ENCODE measurements at places on chromosomes 16 and 17.

DNA sequence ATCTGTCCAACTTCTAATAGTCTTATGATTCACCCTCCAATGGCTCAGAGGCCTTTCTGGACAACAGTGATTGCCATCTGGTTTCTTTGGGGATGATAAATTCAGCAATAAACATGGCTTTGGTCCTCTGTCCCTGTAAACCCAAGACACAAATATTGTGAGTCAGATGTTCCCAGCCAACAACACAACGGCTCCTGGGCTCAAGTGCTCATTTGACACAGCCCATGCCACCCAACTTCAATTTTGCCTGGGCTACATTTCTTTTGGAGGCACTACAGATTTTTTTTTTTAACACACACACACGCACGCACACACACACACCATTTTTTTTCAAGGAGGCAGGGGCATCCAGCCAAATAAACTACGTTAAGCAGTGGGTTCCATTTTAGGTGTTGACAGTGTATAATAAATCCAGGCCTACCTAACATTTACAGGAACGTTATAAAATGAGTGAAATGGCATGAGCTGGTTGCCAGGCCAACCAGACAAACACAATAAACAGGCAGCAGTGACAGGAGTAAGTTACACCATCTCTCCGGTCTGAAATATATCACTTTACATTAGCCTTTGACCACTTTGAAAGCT, 939.9 kb upstream of the SOX9 start:
- peak; percentile 15 for DNase-seq

GRCh38 chr17:49969795-49970389, 902 bp downstream of the DLX4 start:
- no peak for DNase-seq

DNA sequence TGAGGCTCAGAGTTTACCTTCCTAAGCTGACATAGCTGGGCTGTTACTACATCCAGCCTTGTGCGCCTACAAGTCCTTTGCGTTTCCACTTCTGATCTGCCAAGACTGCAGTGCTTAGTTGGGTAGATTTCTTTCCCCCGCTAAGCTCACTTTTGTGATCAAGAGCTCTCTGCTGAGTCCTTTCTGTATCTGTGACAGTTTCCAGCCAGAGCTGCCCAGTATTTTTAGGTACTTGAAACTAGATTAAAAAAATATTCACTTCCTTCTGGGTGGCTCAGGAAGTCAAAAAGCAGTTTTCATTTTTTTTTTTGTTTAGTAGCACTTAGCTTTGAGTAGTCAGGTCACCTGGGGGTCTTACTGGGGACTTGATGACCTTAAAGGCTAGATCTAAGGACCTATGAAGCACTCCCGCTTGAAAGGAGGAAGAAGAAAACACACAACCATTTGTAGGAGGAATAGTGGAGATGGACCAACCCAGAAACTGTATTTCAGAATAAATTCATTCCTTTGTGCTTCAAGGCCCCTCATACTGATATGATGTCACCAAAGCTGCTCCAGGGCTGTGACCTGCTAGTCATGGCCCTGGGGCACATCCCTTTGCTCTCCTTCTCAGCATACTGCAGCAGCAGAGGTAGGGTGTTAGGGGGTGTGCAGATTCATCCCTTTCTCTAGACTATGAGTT, 75.6 kb upstream of the HNF1B start:
- DNase-seq: no peak

GRCh38 chr17:80986816-80987475, 4.7 kb upstream of the CHMP6 start:
- no peak for DNase-seq

- no peak for DNase-seq
These were observed 37.2 kb upstream of the TBX2 start for GRCh38 chr17:61362396-61362795.

GRCh38 chr17:1055751-1056645, 59.1 kb downstream of the TIMM22 start:
- DNase-seq: no peak

DNA sequence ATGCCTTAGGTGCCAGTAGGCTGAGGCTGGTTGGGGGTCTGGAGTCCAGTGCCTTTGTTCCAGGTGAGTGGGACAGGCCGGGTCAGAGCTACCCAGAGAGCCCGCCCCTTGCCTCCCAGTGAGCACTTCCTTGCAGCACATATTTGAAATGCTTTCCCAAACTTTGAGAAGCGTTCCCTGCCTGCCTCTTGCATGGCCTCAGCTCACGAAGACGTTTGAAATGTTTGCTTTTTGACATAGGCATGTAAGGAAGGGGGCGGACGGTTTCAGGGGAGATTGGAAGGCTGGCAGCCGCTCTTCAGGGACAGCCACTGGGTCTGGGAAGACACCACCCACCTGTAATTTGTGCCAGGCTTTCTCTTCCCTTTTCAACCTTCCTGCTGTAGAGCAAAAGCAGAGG, 5.1 kb upstream of the FOXL1 start:
- no peak for DNase-seq

DNA sequence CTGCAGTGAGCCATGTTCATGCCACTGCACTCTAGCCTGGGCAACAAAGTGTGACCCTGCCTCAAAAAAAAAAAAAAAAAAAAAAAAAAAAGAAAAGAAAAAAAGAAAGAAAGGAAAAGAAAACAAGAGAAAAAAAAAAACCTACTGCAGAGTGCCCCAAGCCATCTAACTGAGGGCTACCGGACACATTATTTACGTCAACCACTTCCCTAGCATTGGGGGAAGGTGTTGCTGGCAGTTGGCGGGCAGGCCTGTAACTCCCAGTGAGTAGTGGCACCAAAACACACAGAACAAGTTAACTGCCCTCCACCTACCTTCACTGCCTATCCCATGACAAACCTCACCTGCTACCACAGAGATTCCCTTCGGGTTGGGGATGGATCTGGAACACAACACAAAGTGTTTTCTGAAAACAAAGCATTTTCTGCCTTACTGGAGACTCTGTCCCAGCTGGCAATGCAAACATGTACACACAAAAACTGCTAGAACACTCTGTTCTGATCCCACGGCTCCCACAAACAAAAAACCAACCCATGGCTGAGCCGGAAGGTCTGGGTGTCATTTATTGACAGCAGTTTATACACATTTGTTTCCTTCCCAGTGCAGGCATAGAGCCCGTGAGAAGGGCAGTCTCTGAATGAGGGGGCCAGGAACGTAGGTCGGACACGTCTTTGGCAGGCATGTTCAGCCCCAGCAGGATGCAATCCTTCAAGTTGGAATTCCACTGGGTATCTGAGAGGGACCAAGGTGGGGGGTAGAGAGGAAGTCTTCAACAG, 11.0 kb downstream of the PHB1 start:
- DNase-seq: no peak

DNA sequence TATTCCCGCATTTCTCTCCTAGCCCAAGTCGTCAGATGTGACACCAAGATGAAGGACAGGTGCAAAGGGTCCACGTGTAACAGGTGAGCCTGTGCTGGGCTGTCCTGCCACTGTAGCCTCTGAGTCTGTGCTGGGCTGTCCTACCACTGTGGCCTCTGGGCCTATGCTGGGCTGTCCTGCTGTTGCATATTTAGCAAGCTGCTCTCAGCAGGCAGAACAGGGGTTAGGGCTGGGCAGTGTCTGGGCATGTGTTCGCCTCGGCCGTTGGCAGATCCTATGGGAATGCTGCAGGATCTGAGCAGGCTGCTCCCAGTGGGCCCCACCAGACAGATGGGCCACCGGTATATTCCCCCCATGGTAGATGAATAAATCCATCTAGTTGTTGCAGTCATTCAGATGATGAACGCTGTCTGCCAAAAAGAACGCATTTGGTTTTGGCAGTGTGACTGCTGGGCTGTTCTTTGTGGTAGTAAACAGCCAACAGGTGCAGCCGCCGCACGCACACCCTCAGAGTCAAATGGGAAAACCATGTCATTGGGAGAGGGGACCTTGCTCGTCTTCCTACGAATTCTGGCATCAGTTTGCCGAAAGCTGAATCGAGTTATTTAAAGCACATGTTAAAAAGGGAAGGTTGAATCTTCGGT, 49.2 kb downstream of the CRISPLD2 start:
- no peak for DNase-seq

- DNase-seq: no peak
These were observed 335.5 kb upstream of the ZFHX3 start for GRCh38 chr16:73383195-73383987.

DNA sequence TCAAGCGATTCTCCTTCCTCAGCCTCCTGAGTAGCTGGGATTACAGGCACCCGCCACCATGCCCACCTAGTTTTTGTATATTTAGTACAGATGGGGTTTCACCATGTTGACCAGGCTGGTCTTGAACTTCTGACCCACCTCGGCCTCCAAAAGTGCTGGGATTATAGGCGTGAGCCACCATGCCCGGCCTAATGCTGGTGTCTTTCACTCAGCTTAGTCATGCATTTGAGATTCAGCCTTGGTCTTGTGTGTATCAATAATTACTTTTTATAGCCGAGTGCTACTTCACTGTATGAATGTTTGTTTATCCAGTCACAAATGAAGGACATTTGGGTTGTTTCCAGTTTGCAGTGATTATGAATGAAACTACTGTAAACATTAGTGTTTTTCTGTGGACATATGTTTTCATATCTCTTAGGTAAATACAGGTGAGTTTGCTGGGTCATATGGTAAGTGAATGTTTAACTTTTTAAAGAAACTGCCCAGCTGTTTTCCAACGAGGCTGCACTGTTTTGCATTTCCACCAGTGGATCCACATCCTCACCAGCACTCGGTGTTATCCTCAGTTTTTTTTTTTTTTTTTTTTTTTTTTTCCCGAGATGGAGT, 11.0 kb upstream of the PLCG2 start:
- DNase-seq: no peak

DNA sequence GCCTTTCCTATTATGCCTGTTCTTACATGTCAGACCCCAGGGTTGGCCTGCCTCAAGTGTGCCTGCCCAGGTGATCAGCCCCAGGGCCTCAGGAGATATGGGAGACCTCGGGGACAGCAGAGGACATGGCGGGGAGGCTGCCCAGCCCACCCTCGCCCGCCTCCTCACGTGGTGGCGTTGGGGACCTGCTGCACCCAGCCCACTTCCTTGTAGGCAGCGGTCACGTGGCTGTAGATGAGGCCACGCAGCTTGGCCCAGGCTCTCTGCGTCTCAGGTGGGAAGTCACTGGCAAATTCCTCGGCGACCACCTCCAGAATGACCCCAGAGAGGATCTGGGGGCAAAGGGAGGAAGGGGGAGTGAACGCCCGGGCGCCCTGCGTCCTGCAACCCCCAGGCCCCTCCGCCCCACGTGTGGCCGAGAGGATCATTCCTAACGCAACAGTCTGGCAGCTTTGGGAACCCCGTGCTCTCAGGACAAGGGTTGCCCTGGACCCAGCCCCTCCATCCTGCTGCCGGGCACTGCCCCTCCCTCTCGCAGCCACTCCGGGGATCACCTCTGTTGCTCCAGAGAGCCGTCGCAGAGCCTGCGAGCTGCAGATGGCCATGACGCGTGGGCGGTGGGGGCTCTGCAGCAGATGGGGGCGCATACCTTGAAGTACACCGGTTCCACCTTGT, 6.6 kb downstream of the CYGB start:
- DNase-seq: no peak

DNA sequence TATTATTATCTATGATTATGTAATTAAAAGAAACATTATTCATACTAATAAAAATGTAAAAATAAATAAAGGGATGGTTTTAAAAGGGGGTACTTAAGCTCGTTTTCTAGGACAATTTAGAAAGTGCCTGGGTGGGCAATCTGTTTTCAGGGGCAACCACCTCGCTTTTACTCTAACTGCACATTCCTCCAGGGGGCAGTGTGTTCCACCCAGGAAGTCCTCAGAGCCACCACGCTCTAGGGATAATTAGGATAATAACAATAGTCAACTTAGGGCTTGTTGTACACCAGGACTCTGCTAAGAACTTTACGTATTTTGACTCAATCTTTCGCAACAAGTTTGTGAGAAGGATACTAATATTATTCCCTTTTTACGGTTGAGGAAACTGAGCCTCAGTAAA, 396.7 kb upstream of the MAF start:
- no peak for DNase-seq

- DNase-seq: no peak
These were observed 9.4 kb downstream of the GGA2 start for GRCh38 chr16:23500862-23501225.

DNA sequence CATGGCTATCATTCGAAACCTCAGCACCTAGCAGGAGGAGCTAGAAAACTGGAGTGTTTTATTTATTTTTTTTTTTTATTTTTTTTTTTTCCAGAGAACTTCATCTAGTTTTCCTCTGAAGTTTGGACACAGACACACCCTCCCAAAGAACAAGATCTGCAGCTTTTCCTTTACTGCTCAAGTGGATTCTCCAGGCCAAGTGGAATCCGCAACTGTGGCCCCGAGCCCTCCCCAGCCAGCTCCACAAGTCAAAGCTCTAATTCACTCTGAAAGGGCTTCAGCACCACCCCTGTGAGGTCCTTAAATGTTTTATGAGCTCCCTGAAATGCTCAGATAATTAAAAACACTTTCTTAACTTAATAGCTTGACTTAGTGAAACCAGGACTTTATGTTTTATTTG, 332.1 kb upstream of the DYNLRB2 start:
- DNase-seq: no peak

DNA sequence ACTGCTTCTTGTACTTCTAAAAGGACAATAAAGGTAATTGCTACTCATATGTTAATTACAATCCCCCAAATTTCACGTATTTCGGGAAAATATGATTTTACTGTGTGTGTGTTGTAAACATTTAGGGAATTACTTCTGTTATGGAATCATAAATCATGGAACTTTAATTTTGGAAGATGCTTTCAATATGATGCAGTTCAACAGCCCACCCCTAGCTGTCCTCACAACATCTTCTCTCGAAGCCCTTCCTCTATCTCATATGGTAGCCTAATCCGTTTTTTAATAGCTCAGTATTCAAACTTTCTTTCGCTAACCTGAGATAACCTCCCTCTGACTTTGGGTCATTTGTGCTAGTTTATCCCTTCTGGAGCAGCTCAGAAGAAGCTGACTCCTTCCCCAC, 78.4 kb downstream of the ANKFN1 start:
- no peak for DNase-seq

GRCh38 chr16:86010680-86011141, 111.7 kb downstream of the IRF8 start:
- no peak for DNase-seq

- DNase-seq: no peak
These were observed 8.2 kb upstream of the TMEM94 start for GRCh38 chr17:75447951-75448856.

DNA sequence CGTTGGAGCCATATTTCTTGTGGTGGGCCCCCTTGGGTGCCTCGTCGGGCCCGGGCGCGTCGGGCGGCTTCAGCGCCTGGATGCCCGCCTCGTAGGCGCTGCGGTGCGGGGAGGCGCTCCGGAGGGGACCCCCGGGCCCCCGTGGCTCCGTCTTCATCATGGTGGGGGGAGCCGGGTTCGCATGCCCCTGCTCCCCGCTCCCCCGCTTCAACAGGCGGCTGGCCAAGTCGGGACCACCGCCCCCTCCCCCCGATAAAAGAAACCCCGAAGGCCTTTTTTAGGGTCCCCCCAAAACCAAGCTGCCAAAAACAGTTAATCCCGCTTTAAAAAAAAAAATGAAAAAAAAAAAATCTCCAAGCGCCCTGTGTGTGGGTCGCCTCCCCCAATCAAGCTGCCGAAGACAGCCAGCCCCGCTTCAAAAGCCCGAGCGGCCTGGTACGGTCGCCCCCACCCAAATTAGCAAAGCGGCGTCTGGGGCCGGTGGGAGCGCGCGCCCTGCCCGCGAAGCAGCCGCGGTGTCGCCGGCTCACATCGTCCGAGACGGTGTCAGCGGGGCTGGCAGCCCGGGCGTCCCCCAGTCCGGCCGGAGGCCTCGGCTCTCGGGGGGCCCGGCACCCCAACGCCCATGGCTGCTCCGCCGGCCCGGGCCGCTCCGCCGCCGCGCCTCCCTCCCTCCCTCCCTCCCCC, at the start of gene PPP1R9B:
TSS of gene PPP1R9B (minus strand) at position 324 of the 687 bp plus-strand sequence. CDS start at position 160, 164 bp downstream.
- no peak for DNase-seq

Measured in HFF-Myc (cell line).